ENCODE measurements at places on chromosomes 3 and 15.
A peak's percentile ranks its signal among the peaks of the same experiment; 100 is the strongest.

- DNase-seq, result no peak
These were observed 246.2 kb upstream of the TBL1XR1 start for GRCh38 chr3:177443469-177443868.

- DNase-seq, result no peak
These were observed 61.3 kb downstream of the ABHD2 start for GRCh38 chr15:89149501-89150101.

DNA sequence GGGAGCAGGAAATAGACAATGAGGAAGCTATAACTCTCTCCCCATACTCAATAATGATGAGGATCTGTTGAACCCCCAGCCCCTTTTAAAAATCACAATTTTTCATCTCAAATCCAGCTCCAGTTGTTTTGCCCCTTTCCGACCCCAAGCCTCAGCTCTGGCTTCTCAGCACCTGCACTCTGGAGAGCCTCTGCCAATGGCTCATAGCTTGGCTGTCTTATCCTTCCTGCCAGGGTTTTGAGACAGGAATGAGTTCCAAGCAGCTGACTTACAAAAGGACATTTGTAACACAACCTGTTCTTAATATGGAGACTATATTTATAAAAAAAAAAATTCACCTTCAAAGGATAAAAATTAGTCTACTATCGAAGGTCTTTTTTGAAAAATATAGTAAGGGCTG, 105.9 kb upstream of the NEDD4 start:
- DNase-seq, result no peak

DNA sequence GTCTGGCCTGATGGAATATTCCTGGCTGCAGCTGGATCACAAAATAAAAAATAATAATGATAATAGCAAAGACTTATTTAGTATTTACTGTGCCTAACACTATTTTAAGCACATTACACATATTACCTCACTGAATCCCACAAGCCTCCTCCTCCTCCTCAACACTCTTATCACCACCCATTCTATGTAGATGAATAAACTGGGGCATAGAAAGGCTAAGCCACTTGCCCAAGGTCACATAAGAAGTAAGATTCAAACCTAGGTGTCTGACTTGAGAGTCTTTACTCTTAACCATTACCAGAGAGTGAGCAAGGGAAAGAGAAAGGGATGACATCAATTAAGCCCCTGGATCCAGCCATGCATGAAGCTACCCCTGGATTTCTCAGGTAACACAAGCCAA, 493.1 kb downstream of the SHQ1 start:
- no peak for DNase-seq

GRCh38 chr15:76793162-76793561, 112.0 kb downstream of the SCAPER start:
- DNase-seq, result no peak

DNA sequence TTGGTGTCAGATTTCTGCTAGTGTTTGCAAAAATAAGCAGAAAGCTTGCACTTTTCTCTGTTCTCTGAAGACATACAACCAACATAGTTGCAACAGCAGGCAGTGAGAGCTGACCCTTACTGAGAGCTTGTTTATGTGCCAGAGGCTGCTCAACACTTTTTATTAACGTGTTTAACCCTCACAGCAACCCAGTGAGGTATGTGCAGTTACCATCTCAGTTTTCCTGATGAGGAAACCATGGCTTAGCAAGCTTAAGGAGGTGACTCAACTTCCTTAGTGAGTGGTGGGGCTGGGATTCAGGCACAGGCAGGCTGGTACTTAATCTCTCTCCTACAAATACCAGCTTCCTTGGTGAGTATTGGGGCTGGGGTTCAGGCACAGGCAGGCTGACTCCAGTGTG, 158.1 kb upstream of the CTDSPL start:
- DNase-seq, result no peak

DNA sequence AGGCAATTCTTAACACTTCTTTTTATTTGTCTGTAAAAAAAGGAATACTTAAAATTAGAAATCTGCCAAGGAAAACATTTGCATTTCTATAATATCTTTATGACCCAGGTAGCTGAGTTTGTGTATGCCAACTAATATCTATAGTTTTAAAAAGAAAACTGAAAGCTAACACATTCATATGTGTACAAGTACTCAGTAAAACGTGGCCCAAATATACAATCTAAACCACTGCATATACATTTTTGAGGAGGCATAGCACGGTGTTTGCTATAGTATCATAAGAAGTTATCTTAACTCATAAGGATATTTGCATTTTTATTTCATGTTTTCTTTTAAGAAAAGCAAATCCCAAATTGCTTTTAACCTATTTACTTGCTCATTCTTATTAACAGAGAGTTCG, 172.7 kb downstream of the ZBTB20 start:
- DNase-seq, result no peak

DNA sequence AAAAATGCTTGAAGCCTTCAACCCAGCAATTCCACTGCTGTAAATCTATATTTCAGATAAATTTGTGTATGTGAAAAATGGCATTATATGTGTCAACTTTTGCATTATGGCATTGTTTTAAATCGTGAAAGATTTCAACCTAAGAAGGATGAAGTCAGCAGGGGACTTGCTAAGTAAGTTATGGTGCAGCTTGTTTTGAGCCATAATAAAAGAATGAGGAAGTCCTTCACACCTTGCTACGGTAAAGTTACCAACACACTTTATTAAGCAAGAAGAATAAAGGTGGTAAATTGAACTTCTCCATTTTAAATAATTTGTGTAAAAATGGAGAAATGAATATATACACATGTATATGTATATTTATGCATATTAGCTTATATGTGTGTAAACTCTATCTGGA, 371.4 kb downstream of the ROBO2 start:
- DNase-seq, result no peak

DNA sequence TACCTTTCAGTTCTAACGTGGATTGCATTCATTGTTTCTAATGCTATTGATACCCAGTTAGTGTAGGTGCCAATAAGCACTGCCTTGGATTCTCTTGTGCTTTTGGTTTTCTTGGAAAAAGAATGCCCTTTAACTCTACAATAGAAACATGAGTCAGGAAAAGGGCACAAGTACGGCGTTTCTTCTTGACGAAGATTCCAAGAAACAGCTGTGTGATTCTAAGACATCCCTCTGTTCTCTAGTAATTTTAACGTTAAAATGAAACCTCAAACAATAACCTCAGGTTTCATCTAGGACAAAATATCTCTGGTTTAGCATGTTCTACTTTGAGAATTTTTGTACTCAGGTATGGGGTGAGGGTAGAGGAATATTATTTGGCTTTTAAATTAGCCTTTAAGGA, 540.5 kb upstream of the ATP11B start:
- no peak for DNase-seq

- DNase-seq, result no peak
These were observed 89.7 kb upstream of the COL8A1 start for GRCh38 chr3:99548674-99549073.

GRCh38 chr3:177104299-177104992, 92.8 kb downstream of the TBL1XR1 start:
- no peak for DNase-seq

DNA sequence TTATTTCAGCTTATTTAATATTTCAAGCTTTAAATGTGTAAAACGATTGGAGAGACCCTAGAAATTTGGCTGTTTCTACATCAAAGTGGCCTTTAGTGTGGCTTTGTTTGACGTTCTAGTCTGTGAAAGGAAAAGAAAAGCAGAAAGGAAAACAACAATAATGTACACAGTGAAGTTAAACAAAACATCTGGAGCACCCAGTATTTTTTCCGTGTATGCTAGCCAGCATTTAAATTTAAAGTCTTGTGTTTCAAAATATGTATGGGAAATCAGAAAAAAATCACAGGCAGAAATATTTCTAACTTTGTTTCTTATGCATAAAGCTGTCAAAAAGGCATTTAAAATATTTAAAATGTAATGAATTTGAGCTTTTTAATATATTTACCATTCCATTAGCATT, 218.1 kb downstream of the NAALADL2 start:
- DNase-seq, result no peak

DNA sequence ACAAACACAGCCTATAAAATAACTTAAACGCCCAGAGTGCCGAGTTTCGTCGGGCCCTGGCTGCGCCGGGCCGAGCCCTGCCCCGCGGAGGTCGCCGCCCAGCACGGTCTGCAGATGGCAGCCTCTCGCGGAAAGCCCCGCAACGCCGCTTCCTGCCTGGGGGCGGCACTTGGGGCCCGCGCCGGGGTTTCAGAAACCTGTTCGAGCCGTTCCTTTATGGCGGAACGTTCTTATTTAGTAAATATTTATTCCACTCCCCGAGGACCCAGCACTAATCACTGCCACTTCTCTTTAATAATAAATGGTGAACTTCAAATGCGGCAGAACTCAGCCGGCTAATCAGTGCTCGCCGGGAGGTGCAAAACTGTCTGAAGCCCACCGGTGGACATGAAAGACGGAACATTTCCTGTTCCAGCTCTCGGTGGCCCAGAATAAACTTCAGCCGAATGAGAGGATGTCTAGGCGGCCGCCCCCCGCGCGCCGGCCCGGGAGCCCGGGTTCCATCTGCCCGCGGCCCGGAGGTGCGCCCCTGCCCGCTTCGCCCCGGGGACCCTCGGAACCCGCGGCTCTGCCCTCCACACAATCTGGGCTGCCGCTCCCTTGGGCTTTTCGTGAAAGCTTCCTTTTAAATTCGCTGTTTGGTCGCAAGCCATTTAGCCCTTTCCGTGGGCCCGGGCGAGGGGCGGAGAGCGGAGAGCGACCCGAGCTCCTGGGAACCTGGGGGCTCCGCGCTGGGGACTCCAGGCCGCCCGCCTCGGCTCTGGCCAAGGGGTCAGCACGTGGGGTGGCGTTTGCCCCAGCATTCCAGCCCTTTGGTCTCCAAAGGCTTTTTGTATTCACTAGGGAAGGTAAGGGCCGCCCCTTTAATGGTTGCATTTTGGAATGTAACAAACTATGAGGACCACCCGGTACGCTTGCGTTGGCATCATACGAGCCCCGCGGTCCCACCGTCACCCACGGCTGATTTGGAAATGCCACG, 110.8 kb upstream of the ATP11B start:
- DNase-seq, result peak; percentile 54

GRCh38 chr3:128344052-128344735, 122.5 kb downstream of the DNAJB8 start:
- no peak for DNase-seq

DNA sequence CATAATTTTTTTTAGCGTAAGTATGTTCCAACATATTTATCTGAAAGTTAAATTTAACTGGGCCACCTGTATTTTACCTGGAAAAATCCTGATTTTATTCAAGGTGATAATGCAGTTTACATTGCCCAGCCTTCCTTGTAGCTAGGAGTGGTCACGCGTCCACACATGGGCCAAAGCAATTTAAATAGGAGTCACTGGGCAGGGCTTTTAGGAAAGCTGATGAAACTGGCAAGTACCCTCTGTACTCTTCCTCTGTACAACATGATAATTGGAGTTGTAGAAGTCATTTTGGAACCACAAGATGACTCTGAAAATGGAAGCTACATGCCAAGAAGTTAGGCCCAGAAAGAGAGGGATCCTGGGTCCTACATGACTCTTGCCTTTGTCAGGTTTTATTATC, 9.5 kb downstream of the BTD start:
- DNase-seq, result no peak

GRCh38 chr15:36005542-36005941, 459.6 kb upstream of the DPH6 start:
- no peak for DNase-seq

DNA sequence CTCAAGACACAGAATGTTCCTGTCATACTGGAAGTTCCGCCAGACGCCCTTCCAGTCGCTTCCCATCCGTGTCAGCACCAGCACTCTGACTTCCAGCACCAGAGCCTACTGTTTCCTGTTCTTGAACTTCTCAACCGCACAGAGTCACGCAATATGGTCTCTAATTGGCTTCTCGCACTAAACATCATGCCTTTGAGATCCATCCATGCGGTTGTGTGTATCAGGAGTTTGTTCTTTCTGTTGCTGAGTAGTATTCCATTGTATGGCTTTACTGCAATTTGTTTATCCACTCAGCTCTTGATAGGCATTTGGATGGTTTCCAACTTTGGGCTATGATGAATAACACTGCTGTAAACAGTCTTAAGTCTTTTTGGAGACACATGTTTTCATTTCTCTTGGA, 112.1 kb downstream of the LRRK1 start:
- no peak for DNase-seq

GRCh38 chr3:168473334-168473890, 377.7 kb upstream of the GOLIM4 start:
- no peak for DNase-seq

DNA sequence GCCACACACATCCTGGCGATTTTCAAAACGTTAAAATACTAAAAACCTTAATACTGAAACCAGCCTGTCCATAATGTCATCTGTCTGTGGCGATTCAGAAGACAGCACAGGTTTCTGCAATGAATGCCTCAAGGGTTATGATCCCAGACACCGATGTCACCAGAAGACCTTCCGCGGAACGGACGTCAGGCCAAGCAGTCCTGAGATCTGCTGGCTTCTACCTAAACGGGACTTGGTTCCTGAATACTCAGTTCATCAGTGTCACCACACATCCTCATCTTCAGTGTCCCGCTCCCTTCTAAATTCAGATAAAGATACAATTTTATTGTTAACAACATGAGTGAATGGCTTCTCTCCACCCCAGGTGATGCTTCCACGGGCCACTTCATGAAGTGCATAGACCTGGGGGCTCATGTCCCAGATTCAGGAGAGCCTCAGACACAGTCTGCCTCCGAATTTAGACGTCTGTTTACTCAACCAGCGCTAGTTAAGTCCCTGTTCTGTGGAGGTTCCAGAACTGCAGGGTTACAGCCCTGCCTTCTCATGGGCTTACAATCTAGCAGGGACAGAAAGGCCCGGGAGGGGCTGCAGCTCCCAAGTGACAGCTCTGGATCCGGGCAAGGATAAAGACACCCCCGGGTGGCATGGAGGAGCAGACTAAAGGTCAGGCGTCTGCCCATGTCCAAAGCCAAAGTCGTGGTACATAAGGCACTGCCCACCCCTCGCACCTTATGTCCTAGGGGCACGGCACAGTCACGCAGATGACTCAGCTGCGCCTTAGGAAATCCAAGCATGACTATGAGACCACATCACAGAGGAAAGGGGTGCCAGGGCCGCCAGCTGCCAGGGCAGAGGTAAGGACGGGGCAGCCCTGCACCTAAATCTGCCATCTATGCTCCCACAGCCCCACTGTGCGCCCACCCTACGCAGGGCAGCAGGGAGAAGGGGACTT, 75.9 kb downstream of the VGLL4 start:
- no peak for DNase-seq

Data from CD4-positive, alpha-beta T cell treated with Interferon alpha-2 for 1 hour (primary cell).